Activated effector memory CD4-positive, alpha-beta T cell treated with Interleukin-2 at 50 U/mL for 16 hours (primary cell): ENCODE measurements at places on chromosomes 12 and 14.
A peak's percentile ranks its signal among the peaks of the same experiment; 100 is the strongest.

GRCh38 chr14:69865701-69866365 is 13.4 kb upstream of the SMOC1 start:
- DNase-seq: no peak

DNA sequence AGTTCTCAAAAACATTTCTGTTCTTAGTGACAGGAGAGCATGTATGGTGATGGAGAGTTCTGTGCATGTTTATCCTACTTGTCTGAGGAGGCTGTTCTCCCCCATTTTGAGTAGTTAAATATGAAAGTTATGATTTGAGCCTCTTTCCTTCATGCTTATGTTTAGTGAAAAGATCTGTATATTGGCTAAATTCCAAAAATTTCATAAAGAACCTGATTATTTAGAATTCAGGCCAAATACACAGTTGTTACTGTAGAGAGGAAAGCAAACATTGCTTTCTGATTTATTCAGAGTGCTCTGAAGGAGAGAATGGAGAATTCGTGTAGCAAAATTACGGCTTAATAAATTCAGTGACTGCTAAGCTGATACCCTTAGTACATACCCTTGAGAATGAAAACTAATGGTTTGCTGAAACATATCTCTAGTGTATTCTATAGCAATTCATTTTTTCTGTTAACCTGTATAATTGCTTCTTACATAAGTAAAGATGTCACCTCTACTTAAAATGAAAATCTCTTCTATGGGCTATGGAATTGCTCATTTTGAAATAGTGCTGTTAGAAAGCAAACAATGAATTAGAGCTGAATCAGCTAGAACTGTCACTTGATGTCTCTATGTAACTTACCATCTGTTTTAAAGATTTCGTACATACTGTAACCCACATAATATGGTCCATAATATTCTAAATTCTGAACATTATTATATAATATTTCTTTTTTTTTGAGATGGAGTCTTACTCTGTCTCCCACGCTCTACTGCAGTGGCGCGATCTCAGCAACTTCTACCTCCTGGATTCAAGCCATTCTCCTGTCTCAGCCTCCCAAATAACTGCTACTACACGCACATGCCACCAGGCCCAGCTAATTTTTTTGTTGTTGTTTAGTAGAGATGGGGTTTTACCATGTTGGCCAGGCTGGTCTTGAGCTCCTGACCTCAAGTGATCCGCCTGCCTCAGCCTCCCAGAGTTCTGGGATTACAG is 417.0 kb upstream of the RGS6 start:
- no peak for DNase-seq

GRCh38 chr12:21547437-21547836 is 21.3 kb downstream of the SPX start:
- DNase-seq: no peak

DNA sequence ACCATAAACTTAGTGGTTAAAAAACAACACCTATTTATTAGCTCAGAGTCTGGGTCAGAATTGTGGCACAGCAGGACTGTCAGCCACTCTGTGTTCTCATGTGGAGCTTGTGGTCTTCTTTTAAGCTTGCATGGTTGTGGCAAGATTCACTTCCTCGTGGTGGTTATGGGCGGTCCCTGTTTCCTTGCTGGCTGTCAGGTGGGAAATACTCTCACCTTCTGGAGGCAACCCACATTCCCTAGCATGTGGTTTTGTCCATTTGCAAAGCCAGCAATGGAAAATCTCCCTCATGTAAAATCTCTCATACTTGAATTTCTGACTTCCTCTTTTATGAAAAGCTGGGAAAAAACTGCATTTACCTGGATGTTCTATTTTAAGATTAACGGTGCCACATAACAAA is 229.8 kb downstream of the ALX1 start:
- no peak for DNase-seq

DNA sequence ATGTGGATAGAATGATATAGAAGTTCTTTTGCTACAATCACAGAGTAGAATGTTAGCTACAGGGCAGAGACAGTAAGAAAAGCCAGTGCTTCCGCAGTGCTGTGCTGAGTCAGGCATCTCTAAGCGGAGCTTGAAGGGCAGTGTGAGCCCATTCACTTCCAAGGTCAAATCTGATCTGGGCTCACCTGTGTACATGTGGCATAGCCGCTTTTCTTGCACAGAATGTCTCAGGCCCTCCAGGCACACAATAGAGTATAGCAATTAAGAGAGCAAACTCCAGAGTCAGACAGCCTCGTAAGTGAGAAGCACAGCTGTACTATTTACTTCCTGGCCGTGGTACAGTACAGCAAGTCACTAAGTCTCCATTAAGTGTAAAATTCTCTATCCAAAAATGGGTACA is 26.8 kb downstream of the CORO1C start:
- DNase-seq: no peak

DNA sequence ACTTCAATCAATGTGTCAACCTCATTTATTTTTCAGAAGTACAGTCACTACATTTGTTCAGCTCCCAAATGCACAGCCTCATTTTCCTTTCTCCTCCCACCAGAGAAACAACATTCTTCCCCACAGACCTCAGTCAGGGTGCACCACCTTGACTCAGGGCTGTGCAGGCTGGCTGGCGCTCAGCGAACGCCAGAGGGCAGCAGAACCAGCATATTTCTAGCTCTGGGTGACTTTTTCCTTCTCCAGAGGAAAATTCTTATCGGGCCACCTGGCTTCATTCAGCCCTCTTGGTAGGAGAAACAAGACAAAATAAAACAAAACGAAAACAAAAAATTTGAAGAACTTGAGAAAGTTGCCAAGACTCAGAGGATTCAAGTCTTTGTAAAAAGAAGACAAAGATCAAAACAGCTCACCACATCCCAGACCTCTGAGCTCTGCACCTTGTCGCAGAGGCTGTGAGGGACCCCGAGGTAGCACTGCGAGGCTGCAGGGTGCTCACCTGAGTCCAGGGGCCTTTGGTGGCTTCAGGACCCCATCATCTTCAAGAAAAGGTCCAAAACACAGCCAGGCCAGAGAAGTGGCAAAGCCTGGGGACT is 33.7 kb downstream of the PAH start:
- peak; percentile 8 for DNase-seq

DNA sequence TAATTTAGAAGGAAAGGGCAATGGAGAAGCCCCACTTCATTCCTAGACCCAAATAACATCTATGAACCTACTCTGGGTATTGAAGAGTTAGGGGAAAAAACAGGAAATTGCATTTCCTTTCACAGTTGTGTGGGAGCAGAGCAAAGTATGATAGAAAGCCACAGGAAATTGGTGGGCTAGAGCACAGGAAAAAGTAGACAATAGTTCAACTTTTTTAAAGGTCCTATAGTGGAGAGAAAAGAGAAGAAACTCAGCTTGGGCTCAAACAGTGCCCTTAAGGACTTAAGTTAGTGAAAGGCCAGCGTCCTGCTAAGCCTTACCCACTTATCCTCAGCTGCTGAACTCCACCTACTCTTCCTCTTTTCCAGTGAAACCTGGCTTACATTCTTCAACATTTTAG is 258.1 kb downstream of the DPY19L2 start:
- DNase-seq: no peak

GRCh38 chr14:74144789-74145188 is 60.0 kb downstream of the LIN52 start:
- DNase-seq: no peak

GRCh38 chr12:60494244-60494643 is 898.4 kb downstream of the SLC16A7 start:
- DNase-seq: no peak

GRCh38 chr12:52007158-52007921 is 594 bp downstream of the TAMALIN start:
- DNase-seq: peak; percentile 49

GRCh38 chr12:3667485-3667884 is 85.4 kb downstream of the CRACR2A start:
- DNase-seq: no peak

- no peak for DNase-seq
Measured at GRCh38 chr12:55698965-55699364, 8.7 kb downstream of the ITGA7 start.

- DNase-seq: no peak
Measured at GRCh38 chr12:108097160-108097911, 31.8 kb upstream of the WSCD2 start.

GRCh38 chr14:22422238-22422637 is 166.8 kb downstream of the DAD1 start:
- no peak for DNase-seq

DNA sequence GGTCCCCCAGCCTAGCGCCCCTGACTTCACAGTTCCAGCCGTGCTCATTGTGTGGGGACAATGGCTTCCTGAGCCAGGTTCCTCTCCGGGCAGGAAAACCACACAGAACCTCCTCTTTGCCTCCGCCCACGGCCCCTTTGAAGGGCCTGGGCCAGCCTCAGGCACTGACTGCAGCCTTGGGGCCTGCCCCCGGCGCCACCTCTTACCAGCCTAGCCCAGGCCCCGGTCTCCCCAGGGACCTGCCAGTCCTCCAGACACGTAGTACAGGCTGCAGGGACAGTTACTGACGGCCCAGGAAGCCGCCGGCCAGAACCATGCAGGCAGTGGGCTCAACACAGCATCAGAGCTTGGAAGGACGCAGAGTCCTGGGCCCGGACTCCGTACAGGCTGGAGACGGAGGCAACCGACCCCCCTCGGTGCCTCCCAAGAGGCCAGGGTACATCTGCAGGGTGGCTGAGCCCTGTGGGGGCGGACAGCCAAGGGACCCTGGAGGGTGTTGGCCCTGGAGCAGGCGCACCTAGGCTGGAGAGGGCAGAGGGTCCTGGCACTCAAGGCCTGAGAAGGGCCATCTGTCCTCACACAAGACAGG is 20.9 kb upstream of the NUDT14 start:
- no peak for DNase-seq

GRCh38 chr12:75864161-75864560 is 167.4 kb downstream of the PHLDA1 start:
- DNase-seq: no peak

DNA sequence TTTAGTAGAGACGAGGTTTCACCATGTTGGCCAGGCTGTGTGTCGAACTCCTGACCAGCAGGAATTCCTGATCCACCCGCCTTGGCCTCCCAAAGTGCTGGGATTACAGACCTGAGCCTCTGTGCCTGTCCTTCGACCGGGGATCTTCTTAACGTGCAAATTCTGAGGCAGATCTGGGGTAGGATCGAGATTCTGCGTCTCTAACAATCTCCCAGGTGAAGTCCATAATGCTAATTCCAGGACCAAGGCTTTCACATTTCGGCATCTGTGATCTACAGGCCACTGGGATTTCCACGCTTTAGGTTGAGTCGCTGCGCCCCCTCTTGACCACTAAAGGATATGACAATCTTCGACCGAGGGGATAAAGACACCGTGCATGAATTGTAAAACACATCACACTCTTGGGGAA is 24.8 kb downstream of the FOS start:
- DNase-seq: peak; percentile 44
